Activated naive CD4-positive, alpha-beta T cell treated with anti-CD3 and anti-CD28 coated beads for 36 hours (primary cell): ENCODE measurements at places on chromosomes 6 and 20. TPM values are rescaled to one million over a fixed set of nuclear protein-coding genes. Genes with fewer than 3 reads are reported as not detected.

Gene FNDC1
- not detected for total RNA-seq

DNA sequence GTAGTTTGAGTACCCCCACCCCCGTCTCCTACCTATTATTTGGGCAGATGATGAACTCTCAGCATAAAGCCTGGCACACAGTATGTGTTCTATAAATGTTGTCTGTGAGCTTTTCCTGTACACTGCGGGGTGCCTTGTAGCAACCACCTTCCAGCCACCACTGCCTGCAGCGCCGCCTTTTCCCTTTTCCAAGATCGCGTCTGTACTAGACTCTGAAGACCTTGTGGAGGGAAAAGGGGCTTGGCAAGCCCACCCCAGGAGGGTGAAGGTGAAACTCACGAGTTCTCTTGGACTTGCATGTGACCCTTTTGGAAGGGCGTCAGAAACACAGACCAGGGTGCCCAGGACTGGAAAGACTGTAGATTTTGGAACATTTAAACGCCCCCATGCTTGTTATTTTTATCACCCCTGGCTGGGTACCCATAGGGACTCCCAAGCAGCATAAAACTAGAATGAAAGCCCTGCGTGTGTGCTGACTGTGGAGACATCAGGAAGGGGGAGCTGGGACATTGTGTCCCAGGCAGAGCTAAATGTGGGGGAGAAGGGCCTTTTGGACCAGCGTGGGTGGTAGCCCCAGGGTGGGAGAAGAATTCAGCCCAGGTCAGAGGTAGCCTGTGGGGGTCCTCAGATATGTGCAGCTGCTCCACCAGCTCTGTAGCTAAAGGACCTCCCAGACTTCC lies 8.3 kb downstream of the BAK1 start:
- DNase-seq: no peak

Gene MATN4
- 1.0 TPM for total RNA-seq

DNA sequence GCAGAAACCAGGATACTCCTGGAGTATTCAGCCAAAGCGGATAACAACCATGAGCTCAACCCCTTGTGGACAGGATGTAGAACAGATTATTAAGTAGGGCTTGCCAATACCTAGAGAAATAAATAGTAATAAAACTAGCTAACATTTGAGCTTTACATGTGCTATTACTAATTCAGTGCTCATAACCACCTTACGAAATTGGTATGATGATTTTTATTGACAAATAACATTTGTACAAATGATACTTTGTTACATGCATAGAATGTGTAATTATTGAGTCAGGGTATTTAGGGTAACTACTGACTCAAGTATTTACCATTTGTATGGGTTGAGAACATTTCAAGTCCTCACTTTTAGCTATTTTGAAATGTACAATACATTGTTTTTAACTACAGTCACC lies 287.9 kb downstream of the CDC5L start:
- DNase-seq: no peak

Gene AIF1
- 120 TPM for total RNA-seq

DNA sequence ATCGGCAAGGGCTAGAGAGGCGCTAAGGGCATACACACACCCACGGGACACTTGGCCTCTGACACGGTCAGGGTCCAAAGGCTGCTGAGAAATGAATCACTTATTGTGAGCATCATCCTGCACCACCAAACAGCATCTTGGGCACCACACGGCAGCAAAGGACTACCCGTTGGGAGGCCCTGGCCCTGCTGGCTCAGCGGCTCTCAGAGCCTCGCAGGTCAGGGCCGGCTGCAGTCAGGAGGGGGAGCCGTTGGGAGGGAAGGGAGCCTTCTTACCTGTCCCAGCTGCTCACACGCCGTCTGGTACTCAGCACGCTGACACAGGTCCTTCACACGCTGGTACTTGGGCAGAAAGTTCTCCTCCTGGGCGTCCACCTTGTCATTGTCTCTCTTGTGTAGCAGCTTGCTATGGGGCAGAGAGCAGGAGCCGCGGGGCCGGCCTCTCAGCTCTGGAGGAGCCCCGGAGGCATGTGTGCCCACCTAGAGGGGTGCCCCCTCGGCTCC lies 109.0 kb downstream of the SULF2 start:
- no peak for DNase-seq

DNA sequence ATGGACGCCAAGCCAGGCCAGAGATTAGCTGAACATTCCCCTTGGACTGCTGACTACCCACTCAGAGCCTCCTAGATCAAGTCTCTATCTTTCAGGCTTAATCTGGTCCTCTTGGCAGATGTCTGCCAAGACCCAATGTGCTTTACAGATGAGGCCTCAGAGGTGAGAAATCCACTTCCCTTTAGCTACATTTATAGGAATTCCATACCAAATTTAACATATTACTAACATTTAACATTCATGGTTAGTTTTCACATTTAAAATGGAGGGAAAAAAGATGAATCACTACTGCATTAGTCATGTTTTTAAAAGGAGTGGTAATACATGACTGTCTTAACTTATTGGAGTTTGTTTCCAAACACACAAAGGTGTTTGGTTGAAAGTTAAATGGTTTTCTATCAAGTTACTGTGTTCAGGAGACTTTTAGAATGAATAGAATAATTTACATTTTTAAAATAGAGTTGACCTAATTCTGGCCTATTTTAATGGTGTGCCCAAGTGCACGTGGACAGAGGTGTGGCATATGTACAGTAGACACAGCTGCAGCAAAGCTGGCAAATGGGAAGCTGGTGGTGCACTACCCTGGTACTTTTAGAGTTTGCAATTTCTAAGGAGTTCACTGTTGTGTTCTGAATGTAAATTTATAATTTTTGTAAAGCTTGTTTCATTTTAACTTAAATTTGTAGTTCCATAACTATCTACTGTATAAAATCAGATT lies 41.9 kb upstream of the CALHM6 start:
- DNase-seq: no peak

- no peak for DNase-seq
Measured at GRCh38 chr6:106460481-106460880, 100.0 kb downstream of the CRYBG1 start.

DNA sequence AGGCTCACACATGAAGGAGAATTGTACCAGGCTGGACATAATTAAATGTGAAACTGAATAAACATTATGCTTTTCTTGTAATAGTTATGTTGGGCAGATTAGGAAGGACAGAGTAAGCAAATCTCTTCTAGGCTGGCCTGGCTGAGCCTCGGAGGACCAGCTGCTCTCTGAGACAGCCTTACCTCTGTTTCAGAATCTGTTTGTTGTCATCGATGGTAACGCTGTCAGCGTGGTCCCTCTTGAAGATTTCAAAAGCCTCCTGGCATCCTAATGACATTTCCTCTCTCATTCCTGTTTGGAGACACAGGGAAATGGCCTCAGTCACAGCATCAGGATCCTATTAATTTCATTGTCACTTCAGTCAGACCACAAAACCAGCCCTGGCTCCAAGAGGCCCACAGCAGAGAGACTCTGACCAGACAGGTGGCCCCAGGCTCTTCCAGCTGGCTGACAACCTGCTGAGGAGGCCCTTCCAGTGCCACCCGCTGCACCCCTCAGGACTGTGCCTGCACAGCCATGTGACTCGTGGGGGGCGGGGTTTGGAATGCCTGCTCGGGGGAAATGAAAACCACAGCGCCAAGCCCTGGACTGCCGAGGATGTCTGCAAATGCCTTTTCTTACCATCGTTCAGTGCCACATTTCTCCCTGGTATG lies 108.5 kb upstream of the KCNK16 start:
- DNase-seq: peak; percentile 12

- no peak for DNase-seq
Measured at GRCh38 chr20:9348316-9348715, 166.1 kb upstream of the LAMP5 start.

Gene ABHD16B
- not detected for total RNA-seq
